ENCODE measurements at places on chromosomes 4 and X.
A peak's percentile ranks its signal among the peaks of the same experiment; 100 is the strongest.

DNA sequence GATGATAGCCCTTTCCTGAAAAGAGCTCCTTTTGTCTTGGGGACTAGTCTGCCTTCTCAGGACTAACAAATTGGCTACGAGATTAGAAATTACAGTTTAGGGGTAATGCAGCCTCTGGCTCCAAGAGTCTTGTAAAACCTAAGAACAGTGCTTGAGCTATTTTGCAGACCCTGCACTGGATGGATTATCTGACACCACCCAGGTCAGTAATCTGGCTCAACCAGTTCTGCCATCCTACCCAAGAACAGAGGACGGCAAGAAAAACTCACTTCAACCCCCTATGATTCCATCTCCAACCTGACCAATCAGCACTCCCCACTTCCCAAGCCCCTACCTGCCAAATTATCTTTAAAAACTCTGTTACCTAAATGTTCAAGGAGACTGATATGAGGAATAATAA lies 225.1 kb downstream of the FAM47A start:
- DNase-seq = no peak

- DNase-seq = no peak
Measured at GRCh38 chr4:90584051-90584450, 456.9 kb downstream of the CCSER1 start.

- no peak for DNase-seq
Measured at GRCh38 chr4:143035661-143036060, 149.1 kb upstream of the USP38 start.

DNA sequence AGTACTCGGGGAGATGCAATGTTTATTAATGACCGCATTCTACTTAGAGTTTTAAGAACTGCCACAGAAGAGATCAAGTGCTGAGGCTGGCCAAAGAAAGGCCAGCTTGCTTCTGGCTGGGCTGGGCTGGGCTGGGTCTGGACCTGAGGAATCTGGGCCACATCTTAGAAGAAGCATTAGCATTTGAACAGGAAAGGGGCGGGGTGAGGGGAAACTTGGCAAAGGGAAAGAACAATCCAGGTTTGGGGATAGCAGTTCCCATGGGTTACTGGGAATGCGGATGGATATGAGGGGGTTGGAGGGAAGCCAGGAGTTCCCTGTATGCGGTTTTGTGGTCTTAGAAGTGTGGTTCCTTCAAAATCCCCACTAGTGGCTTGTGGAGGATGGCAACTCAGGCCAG lies 83.3 kb downstream of the CLDN34 start:
- peak; percentile 52 for DNase-seq

- DNase-seq = no peak
Measured at GRCh38 chrX:74492720-74493201, 71.5 kb downstream of the SLC16A2 start.

GRCh38 chrX:107716118-107716684 lies 59.4 kb downstream of the TSC22D3 start:
- peak; percentile 29 for DNase-seq

GRCh38 chrX:48913605-48914366 lies 2.3 kb upstream of the SLC35A2 start:
- DNase-seq = no peak

GRCh38 chr4:179919587-179919986 lies 2323.6 kb upstream of the TENM3 start:
- DNase-seq = no peak

DNA sequence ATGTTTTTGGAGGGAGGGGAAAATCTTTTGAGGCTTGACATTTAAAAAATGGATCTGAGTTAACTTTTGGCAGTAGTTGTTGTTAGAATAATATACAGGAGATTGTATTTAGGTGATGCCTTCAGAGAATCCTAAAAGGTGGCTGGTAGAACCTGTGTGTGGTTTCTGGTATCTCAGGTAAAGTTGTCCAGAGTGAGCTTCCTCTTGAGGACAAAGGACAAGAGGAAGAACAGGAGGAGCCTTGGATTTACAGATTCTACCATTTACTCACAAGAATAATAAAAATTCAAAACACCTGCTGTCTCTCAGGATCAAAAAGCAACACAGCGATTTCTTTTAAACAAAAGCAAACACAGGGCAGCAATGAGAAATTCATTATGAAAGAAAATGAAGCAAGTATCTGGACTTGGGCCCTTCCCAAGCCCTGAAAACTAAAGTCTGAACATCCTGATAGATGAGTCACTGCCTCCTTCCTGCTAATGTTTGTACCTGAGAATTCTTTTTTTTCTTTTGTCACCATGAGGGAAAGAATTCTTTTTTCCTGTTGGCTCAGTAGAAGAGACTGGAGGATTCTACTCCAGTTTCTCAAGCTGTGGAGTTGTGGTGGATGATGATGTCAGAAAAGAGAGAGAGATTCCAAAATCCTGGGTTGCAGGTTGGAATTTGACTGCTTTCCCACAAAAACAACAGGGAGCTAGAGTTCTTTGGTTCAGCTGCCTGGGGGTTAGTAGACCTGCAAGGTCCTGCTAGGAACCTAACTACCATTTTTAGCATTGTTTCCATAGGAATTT lies 31.5 kb upstream of the RAPGEF2 start:
- peak; percentile 73 for DNase-seq

- DNase-seq = peak; percentile 66
Measured at GRCh38 chr4:111630705-111631104, 514.5 kb upstream of the FAM241A start.

- DNase-seq = peak; percentile 74
Measured at GRCh38 chr4:76582074-76582816, 147.2 kb downstream of the SHROOM3 start.

GRCh38 chrX:15448010-15448639 lies 45.0 kb downstream of the PIR start:
- peak; percentile 14 for DNase-seq

DNA sequence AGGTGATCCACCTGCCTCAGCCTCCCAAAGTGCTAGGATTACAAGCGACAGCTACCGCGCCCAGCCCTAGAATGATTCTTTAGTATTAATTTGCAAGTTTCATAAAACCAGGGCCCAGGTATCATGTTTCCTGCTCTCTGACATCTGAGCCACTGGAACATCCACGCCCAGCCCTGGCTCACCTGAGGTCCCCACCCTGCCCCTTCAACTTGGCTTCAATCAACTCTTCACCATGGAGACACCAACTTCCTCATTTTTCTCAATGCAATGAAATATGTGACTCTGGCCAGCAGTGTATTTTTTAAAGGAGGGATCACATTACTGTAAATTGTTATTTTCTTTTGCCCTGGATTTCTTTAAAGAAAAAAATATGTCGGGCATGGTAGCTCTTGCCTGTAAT lies 3.9 kb downstream of the PRSS12 start:
- DNase-seq = no peak

GRCh38 chr4:158496030-158496741 lies 25.5 kb upstream of the RXFP1 start:
- DNase-seq = no peak

GRCh38 chr4:120963449-120963848 lies 40.9 kb upstream of the PRDM5 start:
- no peak for DNase-seq

- no peak for DNase-seq
Measured at GRCh38 chrX:6386837-6387236, 148.1 kb downstream of the VCX3A start.

- DNase-seq = peak; percentile 9
Measured at GRCh38 chr4:48162162-48162561, 28.1 kb upstream of the TXK start.

Data from fibroblast of skin of abdomen (primary cell).